ENCODE measurements at places on chromosomes 12 and 14.

- DNase-seq: no peak
Measured at GRCh38 chr12:76026643-76027063, 4.9 kb downstream of the PHLDA1 start.

GRCh38 chr14:72420749-72421474, 473.0 kb downstream of the DPF3 start:
- peak; percentile 20 for DNase-seq

GRCh38 chr12:69464428-69464827, 5.8 kb upstream of the FRS2 start:
- DNase-seq: no peak

DNA sequence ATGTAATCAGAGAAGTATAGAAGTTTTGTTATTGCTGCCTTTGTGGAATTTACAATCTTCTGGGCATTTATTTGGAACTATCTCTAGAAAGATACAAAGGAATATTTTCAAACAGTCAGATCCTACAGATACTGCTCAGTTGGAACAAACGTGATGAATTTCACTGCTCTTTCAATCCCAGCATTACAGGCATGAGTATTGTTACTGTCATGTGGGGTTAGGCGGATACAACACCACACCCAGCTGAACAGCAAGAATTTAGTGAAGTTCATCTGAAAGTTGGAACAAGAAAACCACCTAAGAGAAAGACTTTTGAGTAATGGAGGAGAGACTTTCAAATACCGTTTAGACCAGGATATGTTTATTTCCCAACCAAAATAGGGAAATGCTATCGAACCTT, 123.3 kb upstream of the PLXNC1 start:
- no peak for DNase-seq

- no peak for DNase-seq
Measured at GRCh38 chr12:14043776-14044175, 62.4 kb upstream of the GRIN2B start.

DNA sequence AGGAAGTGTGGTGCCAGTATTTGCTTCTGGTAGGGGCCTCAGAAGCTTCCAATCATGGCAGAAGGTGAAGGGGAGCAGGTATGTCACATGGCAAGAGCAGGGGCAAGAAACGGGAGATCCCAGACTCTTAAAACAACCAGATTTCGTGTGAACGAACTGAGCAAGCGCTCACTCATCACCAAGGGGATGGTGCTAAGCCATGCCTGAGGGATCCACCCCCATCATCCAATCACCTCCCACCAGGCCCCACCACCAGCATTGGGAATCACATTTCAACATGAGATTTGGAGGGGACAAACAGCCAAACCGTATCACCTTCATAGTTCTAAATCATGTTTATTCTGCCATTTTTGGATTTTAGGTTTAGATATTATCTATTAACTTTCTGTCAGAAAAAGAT, 140.9 kb downstream of the TGFB3 start:
- no peak for DNase-seq

GRCh38 chr12:32920506-32921085, 24.0 kb upstream of the PKP2 start:
- no peak for DNase-seq

DNA sequence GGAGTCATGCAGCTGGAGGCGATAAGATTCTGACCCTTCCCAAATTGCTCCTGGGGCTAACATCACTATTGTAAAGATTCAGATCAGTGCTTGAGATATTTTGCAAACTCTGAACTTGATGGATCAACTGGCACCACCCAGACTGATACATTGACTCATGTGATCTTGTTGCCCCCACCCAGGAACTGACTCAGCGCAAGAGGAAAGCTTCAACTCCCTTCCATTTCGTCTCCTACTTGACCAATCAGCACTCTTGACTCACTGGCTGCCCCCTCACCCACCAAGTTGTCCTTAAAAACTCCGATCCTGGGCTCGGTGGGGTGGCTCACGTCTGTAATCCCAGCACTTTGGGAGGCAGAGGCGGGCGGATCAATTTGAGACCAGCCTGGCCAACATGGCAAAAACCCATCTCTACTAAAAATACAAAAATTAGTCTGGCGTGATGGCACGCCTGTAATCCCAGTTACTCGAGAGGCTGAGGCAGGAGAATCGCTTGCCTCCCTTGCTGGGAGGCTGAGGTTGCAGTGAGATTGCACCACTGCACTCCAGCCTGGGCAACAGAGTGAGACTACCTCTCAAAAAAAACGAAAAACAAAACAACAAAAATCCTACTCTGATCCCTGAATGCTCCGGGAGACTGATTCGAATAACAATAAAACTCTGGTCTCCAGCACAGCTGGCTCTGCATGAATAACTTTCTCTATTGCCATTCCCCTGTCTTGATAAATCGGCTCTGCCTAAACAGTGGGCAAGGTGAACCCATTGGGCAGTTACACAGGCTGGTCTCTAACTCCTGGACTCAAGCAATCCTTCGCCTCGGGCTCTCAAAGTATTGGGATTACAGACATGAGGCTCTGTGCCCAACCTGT, 9.8 kb upstream of the ARF6 start:
- no peak for DNase-seq

DNA sequence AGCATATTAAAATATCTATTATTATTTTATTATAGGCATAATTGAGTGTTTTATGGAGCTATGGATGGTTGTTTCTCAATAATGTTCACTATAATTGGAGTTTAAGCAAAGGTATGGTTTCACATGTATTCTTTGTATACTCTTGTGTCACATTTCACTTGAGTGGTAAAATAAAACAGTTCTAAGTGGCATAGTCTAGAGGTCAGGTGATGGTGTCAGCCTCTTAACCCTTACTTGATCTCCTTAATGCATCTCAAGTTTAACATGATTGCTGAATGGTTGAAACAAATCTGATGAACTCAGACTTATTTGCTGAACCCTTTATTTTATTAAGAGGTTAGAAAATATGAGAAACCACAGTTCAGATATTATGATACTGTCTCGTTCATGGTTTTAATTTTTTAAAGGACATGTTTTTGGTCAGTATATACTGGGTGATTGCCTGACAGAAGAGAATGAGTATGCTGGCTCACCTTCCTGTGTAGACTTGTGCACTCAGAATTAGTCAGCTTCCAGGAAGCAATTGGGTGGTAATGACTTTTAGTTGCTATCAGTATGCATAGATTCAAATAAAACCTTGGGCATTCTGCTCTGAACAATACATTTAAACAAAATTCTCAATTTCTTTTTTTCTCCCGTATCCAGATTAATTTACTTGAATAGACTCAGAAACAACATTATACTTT, 464.6 kb downstream of the PCNX1 start:
- no peak for DNase-seq

DNA sequence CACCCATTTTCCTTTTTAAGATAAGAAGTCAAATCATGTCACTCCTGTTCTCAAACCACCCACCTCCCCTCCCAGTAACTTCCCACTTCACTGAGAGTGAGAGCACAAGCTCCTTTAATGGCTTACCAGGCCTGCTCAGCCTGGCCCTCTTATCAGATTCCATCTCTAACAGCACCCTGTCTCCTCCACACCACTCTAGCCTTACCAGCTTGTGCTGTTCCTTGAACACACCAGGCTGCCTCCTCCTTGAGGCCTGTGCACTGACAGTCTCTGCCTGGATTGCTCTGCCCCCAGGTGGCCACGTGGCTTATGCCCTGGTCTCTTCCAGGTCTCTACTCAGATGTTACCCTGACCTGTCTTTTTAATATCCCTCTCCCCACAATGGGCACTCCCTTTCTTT, 40.1 kb upstream of the EVL start:
- DNase-seq: no peak

DNA sequence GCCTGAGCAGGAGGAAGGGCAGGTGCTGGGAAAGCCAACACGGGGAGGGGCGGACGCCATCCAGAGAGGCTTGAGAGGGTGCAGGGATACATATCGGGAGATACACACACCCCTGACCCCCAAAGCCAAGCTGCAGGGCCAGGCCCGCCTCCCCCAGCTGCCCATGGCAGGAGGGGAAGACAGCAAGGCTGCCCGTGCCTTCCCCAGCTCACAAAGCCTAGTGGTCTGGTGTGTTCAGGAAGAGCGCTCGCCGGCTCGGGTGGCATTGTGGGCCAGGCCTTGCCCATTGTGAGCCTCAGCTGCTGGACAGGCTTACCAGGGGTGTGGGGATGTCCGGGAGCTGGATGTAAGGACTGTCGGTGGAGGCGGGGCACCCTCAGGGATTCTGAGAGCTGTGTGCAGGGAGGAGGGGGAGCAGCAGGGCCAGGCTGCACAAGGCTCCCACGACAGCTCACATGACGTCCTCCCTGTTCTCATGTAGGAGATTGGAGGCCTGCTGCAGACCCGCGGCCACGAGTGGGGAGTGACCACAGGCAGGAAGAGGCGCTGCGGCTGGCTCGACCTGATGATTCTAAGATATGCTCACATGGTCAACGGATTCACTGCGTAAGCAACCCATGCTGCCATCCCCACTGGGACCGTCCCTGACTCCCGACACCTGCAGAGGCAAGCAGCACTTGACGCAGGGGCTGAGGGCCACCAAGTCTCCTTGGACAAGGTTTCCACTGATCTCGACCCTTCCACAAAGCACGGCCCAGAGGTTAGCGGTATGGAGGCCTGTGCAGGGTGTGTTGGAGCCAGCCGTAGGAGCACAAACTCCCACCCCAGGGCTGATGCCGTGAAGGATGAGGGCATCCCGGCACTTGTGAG, 10.1 kb upstream of the SIVA1 start:
- no peak for DNase-seq

- DNase-seq: no peak
Measured at GRCh38 chr12:123856681-123857080, 94.6 kb downstream of the DNAH10 start.

- no peak for DNase-seq
Measured at GRCh38 chr12:47274760-47275159, 195.0 kb upstream of the AMIGO2 start.

GRCh38 chr12:54173066-54173726, 15.6 kb downstream of the SMUG1 start:
- no peak for DNase-seq

DNA sequence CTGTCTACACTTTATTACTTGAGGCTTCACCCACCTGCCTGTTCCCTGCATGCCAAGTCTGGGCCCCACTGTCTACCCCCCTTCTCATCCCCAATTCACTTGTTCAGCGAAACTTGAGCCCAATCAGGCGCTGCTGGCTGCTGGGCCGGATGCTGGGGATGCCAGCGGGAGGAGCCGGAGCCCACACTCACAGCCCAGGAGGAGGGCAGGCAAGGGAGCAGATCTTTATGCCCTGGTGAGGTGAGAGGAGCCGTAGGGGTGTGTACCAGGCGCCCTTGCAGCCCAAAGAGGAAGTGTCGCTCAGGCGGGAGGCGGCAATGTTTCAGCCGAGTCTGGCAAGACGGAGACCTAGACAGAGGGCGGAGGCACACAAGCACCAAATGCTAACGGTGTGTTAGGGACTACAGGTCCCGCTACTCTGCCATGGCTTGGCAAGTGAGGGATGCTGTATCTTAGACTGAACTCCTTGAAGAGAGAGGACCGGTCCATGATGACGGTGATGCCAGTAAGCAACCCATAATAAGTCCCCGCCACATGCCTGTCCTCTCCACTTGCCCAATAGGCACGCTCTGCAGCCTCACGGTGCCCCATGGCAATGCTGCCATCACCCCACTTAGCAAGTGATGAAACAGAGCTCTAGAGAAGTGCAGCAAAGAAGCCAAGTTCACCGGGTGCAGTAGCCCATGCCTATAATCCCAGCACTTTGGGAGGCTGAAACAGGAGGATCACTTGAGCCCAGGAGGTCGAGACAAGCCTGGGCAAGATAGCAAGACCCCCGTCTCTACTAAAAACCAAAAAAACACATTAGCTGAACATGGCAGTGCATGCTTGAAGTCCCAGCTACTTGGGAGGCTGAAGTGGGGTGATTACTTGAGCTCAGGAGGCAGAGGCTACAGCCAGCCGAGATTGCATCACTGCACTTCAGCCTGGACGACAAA, 41.6 kb downstream of the LRRC74A start:
- DNase-seq: no peak

DNA sequence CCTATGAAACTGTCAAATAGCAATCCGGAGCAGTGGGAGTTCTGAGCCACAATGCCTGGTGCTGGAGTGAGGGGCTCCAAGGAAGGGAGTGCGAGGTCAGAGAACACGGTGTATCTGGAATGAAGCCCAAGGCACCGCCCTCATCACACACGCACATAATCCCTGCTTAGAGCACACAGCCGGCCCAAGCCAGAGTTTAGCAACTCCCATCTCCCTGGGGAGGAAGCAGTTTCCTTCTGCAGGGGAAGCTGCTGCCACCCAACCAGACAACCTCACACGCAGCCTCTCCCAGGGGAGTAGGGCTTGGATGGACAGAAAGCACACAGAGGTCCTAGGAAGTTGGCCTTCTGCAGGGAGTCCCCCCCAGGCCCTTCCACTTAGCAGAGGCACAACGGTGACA, 31.3 kb downstream of the ACTN1 start:
- DNase-seq: no peak

DNA sequence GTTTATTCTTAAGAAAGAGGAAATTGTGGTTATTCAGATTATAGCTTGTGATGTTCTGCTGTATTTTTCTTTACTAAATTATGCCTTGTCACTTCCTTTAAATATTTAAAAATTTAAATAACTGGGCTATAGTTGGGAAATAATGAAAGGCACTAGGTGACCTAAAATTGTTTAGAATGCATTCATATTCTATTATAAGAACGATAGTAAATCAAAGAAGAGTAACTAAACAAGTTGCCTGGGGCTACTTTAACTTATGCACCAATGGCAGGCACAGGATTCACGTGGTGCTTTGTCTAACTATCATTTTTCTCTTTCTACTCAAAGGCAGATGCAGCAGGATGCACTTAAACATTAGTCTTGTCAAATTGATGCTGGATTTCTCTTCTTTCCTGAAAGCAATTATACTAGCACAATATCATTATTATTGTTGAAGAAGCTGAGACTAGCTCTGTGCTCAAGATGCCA, 190.7 kb upstream of the PPFIA2 start:
- DNase-seq: no peak

- DNase-seq: no peak
Measured at GRCh38 chr12:128743916-128744315, 79.8 kb downstream of the SLC15A4 start.

DNA sequence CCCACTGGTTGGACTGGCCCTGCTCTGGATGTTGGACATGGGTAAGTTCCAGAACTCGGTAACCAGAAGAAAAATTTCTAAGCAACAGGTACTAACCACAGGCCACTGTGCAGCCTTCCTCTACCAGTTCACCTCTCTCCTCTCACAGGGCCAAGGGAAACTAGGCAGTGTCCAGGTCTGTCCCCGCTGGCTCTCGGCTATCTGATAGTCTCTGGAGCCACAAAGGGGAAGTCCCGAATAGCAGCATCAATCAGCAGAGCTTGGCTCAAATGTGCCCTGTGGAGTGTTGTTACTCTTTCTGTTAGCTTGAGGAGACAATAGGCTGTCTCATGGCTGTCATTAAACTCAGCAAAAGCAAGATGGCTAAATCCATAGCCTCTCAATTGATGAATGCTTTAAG, 73.2 kb downstream of the TSPAN11 start:
- no peak for DNase-seq

- DNase-seq: no peak
Measured at GRCh38 chr12:9694241-9694640, 24.7 kb downstream of the CLEC2D start.

GRCh38 chr14:92441751-92442504, 71.7 kb upstream of the RIN3 start:
- no peak for DNase-seq
